ENCODE measurements at places on chromosomes 16 and 17.

- no peak for DNase-seq
Measured at GRCh38 chr17:19286751-19287341, 49.7 kb downstream of the EPN2 start.

- no peak for DNase-seq
Measured at GRCh38 chr17:51911237-51911636, 247.3 kb downstream of the CA10 start.

DNA sequence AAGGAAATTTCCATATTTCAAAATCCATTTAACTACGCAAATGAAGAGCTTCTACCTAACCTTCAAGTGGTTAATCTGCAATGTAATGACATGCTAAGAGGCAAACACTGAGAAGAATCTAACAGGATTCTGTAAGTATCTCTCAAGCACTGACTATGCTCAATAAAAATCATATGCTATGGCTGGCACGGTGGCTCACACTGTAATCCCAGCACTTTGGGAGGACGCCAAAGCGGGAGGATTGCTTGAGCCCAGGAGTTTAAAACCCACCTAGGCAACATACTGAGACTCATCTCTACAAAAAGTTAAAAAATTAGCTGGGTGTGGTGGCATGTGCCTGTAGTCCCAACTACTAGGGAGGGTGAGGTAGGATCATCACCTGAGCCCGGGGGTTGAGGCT lies 32.7 kb downstream of the GNA13 start:
- no peak for DNase-seq

DNA sequence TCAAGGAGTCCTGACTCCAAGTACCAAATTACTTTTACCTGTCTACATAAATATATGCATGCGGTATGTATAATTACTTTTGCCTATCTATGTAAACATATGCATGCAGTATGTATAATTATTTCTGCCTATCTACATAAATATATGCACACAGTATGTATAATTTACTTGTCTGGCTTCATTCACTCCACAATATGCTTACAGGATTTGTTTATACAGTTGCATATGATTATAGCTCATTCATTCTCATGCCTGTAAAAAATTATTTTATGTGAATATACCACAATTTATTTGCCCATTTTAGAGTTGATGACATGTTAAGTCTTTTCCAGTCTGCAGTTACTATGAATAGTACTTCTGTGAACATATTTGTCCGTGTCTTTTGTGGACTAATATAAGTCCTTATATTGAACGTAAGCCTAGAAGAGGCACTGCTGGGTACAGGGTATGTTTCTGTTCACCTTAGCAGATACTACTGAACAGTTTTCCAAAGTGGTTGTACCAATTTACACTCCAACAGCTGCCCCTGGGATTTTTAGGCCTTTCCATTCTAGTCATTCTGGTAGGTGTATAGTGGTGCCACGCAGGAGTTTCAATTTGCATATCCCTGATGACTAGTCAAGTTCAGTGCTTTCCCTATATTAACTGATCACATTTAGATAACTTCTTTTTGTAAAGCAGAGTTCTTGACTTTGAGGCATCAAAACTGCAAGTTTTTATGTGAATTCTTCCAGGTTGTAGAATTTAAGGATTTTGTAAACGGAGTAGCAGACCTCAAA lies 47.0 kb downstream of the MARVELD3 start:
- DNase-seq: no peak

DNA sequence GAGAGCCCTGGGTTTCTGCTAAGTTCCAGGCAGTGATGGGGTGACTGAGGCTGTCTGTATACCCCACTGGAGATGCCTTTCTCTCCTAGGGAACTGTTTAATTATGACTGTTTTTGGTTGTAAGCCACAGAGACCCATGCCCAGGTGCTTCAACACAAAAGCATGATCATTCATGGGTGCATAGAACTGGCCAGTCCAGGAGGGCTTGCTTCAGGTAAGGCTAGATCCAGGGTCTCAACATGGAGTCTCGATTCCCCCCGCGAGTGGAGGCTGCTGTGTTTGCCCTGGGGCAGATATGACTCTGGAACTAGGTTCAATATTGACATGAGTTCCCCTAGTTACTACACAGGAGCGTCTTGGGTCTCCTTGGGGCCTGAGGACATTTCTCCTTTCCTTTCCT lies 17.8 kb downstream of the NAGPA start:
- no peak for DNase-seq

DNA sequence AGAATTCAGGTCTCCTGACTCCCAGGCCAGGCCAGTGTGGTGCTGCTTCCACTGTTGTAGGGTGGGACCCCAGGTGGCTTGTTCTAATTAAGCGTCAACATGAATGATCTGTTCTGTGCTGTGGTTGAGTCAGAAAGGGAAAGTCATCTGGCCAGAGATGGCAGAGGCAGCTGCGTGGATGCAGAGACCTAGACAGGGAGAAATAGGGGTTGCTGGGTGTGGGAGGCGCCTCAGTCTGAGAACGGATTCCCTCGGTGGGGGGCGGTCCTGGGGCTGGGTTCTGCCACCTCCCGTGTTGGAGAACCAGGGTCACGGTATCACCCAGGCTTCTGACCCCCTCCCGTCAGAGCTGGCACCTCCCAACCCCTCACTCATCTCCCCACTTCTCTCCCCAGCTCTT lies 5.6 kb downstream of the FBRS start:
- DNase-seq: no peak

DNA sequence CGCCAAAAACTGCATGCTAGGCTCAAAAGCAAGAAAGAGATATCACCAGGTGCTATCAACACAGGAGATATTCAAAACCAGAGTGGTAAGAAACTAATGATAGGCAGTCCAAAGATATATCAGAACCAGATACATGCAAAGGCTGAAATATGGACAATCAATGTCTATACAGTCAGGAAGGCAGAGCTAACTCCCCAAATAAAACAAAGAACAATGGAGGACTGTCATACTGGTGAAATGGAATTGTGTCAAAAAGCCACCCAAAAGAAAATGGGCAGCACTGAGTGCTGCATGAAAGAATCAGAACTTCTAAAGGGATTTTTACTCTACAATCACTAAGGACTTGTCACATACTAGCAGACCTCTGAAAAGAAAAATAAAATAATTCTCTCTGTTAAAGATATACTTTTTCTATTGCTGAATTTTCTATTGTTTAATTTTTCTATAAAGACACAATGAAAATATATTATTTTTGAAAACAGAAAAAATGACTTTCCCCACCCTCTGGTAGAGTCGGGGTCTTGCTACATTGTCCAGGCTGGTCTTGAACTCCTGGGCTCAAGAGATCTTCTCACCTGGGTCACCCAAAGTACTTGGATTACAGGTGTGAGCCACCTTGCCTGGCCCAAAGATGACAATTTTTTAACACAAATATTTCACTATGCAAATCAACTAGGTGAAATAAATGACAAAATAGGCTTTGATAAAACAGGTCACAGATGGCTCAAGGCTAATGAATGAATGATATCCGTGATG lies 98.2 kb downstream of the USP32 start:
- DNase-seq: no peak

DNA sequence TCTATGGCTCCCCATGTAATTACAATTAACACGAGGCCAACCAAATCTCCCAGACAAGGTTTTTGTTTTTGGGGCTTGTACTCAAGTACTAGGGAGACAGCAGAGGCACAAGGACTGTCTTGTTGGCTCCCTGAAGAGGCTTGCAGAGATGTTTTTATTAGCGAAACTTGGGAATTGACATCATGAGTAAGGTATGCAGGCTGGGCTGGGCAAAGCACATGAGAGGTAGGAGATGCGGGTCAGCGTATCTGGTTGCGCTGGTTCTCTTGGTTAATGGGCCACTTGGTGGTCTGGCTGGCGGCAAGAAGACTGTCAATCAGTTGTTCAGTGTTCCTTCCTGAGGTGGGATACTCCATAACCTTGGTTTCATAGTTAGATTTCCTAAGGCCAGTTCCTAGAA lies 28.9 kb downstream of the LCMT1 start:
- no peak for DNase-seq

GRCh38 chr16:29984764-29985147 lies 10.7 kb downstream of the HIRIP3 start:
- DNase-seq: no peak

DNA sequence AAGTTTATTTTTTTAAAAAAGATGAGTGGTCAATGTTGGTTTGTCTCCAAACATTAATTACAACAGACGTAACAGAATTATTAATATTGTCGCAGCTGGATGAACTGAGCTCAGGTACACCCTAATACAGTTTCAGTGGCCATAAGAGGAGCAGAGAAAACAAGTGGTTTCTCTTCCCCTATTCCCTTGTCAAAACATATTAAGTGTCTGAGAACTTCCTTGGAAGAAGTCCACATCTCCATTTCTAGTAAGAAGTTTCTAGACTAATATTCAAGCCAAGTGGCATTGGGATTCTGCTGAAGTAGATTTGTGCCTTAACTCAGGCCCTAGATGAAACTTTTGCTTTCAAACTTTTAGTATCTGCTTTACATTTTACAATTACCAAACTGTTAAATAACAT lies 47.7 kb downstream of the GNA13 start:
- no peak for DNase-seq

DNA sequence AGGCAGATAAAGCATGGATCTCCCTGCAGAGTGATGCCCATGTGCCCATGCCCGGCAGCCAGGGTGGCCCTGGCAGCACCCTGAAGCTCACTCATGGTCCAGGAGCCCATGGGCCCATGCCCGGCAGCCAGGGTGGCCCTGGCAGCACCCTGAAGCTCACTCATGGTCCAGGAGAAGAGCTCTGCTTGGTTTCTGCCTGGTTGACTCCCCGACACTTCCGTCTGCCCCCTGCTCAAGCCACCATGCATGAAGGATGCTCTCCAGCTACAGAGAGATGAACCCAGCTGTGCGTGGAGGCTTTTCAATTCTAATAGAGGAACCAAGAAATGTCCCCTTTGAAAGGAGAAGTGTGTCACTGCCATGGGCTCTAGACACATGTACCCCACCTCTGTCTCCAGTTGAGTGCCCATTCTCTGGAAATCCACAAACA lies 8.7 kb downstream of the CCL17 start:
- DNase-seq: no peak

DNA sequence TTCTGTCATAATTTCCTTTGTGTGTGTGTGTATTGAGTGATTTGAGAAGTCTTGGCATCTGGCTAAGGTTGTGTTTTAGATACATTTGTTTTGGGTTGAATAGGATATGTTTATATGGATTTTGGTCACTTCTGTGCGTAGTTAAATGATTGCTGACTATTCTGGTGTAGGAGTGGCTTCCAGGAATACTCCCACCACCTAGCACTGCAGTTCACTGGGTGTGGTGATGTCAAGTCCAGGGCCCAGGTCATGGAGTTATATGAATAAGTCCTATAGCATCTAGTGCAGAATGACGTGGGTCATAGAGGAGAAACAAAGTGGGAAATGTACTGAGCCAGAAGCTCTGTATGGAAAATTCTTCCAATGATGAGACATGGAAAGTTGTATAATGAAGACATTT lies 465.4 kb upstream of the CCL2 start:
- DNase-seq: no peak

GRCh38 chr16:19524616-19525384 lies 1.1 kb downstream of the CCP110 start:
- no peak for DNase-seq

DNA sequence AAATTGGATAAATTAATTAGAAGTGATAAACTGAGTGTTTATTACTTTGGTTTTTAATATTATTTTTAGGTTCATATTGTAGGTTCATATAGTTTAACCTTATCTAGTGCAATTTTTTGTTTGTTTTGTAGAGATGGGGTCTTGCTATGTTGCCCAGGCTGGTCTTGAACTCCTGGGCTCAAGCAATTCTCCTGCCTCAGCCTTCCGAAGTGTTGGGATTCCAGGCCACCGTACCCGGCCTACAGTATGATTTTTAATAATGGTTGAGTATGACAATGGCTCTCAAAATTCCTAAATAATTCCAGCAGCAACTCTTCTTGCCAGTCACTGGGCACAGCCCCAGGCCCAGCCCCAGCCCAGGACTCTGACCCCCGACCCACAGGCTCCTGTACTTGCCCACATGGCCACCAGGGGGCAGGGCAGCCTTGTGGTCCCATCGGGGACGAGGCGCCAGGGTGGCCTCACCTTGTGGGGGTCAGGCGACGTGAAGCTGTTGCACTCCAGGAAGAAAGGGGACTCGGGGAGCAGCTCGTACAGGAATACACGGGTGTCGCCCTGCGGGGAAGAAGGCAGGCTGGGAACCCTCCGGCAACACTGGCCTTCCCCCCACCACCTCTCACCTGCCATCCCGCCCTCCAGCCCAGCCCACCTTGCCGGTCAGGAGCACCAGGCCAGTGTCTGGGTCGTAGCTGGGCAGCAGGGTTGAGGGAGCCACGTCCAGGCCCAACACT lies 7.9 kb upstream of the PAM16 start:
- DNase-seq: peak; percentile 68

DNA sequence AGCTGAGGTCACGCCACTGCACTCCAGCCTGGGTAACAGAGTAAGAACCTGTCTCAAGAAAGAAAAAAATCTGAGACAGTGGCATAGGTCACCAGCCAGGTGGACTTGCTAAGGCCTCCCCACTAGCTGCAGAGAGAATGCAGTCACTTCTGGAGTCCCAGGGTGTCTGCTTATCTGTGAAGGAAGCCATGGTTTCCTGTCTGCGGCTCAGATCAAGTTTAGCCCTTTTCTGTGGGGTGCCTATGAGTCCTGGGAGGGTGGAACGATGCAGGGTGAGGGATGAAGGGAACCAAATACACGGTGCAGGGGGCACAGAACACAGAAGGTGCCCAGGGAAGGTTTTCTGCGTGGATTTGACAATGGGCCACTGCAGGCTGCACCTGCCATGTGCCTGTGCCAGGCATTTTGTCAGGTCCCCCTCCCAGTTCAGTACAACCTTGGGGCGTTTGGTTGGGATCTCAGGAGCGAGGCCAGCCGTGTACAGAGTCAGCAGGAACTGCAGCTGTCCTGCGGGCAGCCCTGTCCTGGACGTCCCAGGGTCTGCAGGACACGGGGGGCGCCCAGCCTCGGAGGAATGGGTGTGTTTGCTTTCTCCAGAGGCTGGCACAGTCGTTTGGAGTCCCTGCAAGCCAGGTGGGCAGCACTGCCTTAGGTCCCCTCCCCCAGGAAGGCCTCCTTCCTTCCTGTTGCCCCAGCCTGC lies 41.8 kb downstream of the RAB11FIP4 start:
- DNase-seq: no peak

GRCh38 chr16:11806721-11807120 lies 9.7 kb upstream of the ZC3H7A start:
- no peak for DNase-seq

Measured in posterior cingulate gyrus (tissue), 11 donors.